ENCODE measurements at places on chromosomes 3 and 15.

DNA sequence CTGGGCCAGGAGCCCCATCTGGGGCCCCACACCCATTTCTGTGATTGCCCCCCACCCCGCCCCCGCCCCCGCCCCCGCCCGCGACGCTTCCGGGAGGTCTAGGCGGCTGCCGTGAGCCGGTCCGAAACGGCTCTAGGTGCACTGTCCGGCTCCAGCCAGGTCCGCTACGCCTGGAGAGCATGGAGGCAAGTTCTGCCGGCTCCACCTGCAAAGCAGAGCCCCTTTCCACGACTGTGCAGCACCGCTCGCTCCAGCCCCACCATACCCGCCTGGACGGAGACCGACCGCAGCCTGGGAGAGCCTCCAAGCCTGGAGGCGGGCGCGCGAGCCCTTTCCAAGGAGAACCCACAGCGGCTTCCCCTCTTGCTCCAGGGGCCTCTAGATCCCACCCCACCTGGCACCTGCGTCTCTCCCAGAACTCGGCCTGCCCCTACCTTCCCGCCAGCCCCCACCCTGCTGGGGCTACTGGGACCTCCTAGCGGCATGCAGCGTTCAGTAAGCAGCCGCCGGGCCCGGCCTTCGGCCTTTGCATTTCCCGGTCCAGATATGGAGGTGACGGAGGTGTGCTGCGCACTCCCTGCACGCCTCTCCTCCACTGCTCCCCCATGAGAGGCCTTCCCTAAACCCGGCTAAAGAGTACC is 66.2 kb downstream of the KLF13 start:
- DNase-seq, result no peak

- DNase-seq, result no peak
These were observed 230.0 kb upstream of the MCTP2 start for GRCh38 chr15:94001255-94001801.

DNA sequence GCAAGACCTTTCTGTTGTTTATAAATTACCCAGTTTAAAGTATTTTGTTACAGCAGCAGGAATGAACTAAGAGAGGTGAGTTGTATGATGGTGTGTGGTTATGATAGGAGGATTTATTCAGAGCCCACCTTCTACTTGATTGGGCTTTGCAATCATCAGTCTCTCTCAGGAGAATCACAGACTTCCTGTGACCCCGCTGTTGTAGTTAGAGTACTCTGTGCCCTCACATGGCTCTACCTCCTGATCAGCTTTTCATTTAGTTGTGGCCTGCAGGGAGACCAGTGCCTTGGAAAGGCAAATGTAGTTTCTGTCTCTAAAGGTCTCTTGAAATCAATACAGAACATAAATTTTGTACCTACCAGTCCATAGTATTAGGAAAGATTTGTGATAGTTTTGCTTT is 7.6 kb upstream of the P2RY14 start:
- no peak for DNase-seq

DNA sequence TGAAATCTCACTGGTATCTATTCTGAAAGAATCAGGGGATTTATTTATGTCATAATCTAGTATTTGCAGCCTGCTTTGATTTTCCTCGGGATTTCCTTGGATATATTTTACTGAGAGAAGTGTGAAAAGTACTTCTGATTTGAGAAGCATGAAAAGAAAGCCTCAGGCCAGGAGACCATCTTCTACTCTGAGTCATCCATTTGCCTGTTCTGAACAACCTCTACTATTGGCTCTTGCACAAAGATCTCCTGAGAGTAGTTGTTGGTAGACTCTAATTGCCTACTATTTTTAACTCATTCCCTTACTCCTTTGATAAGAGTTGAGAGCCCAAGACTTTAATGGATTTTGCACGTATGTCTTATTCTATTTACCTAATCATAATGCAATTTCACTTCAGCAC is 318.9 kb downstream of the BCHE start:
- DNase-seq, result no peak

- no peak for DNase-seq
These were observed 182.4 kb downstream of the CBLB start for GRCh38 chr3:105686278-105686897.

DNA sequence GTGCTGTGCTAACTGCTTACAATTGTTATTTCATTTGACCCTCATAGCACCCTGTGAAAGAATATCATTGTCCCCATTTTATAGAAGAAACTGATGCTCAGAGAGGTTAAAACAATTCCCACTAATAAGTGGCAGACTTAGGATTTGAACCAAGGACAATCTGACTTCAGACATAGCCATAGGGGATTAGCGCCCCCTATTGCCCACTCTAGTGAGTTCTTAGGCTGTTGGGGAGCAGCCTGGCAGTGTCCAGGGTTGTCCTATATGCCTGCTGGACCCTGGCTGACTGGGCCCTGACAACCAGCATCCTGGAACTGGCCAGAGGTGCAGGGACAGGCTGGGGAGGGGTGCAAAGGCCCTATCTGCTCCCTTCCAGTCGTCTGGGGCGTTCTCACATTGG is 15.4 kb downstream of the DPH3 start:
- no peak for DNase-seq

DNA sequence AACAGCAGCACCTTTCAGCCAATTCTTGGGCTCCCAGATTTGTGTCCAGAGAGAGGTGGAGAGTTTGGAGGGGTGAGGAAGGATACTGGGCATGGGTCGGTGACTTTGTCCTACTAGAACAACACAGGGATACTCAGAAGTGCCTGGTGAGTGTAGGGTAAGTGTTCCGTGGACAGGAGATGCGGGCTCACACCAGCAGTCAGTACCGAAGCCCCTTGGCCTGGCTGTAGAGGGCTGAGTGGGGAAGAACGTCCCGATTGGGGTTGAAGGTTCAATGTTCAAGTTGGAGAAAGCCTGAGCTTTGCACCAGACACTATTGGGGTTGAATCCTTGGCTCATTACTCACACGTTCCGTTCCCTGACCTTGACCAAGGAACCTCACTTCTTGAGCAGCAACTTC is 40.8 kb upstream of the SLC6A11 start:
- DNase-seq, result no peak

DNA sequence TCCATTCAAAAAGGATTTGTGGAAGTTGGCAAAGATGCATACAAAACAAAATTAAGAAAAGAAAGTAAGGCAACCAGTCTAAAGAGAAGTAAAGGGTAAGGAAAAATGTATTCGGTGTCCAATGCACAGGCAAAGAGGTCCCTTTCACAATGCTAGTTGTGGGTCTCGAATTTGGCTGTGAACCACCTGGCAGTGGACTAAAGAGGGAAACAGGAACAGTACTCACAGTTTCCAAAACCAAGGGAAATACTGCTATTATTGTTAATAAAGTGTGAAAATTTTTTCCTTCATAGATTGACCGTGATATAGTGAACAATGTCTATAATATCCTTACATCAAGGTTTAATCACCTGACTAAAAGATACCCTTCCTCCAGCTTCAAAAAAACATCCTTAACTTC is 57.9 kb downstream of the TNIK start:
- no peak for DNase-seq

GRCh38 chr3:162597226-162597625 is 1100.6 kb downstream of the OTOL1 start:
- no peak for DNase-seq

- DNase-seq, result no peak
These were observed 5.2 kb downstream of the RCCD1 start for GRCh38 chr15:90959894-90960293.

- no peak for DNase-seq
These were observed 957.2 kb downstream of the TUSC7 start for GRCh38 chr3:117666812-117667211.

Data from stimulated activated CD8-positive, alpha-beta memory T cell treated with anti-CD3 and anti-CD28 coated beads, Interleukin-7, amount 100 ng/mL, for 48 hours (primary cell).